Spinal cord (tissue), 10 donors: ENCODE measurements at places on chromosomes 1 and 21. TPM values are rescaled to one million over a fixed set of nuclear protein-coding genes. Genes with fewer than 3 reads are reported as not detected.
A peak's percentile ranks its signal among the peaks of the same experiment; 100 is the strongest.

GRCh38 chr1:152447484-152447883 lies 33.4 kb upstream of the CRNN start:
- no peak for DNase-seq

- DNase-seq = no peak
Measured at GRCh38 chr1:229582011-229582694, 23.6 kb upstream of the ABCB10 start.

GRCh38 chr21:39047046-39047445 lies 136.2 kb downstream of the PSMG1 start:
- DNase-seq = no peak

GCSAML gene
- 0.40 TPM for total RNA-seq

- DNase-seq = peak; percentile 17
Measured at GRCh38 chr21:27265949-27266348, 299.1 kb upstream of the ADAMTS5 start.

DNA sequence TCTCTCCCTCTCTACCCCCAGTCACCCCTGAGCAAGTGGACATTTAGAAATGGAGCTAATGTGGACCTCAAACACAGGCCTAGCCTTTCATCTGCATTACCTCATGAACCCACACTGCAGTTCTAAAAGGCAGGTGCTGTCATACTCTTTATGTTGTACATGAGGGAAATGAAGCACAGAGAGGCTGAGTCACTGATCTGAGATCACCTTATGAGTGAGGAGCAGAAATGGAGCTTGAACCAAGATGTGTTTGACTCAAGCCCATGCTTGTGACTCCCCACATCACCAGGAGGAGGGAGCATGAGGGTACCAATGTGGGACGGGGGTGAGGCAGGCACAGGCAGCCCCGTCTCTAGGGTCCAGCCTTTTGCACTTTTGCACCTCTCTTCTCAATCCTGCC lies 702.8 kb downstream of the PTPRU start:
- no peak for DNase-seq

DNA sequence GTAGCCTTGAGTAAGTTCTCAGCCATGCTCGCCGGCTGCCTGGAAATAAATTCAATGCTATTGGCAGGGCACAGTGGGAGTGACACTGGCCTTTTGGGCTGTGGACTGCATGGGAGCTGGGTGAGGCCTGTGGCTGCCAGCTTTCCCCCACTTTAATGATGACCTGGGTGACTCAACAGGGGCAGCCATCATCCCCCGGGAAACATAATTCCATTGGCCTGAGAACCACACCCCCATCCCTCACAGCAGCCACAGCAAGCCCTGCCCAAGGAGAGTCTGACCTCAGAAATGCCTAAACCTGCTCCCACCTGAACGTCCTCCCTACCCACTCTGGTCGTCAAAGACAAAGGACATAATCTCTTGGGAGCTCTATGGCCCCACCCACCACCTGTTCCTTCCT lies 384.0 kb downstream of the LTN1 start:
- no peak for DNase-seq

FAM72C gene
- 1.2 TPM for total RNA-seq
